ENCODE measurements at places on chromosomes 16 and 17.
A peak's percentile ranks its signal among the peaks of the same experiment; 100 is the strongest.

GRCh38 chr17:57577751-57578607 lies 167.1 kb downstream of the CCDC182 start:
- DNase-seq, result peak; percentile 59

GRCh38 chr16:66342294-66342900 lies 24.1 kb upstream of the CDH5 start:
- no peak for DNase-seq

GRCh38 chr16:71706046-71706445 lies 18.5 kb downstream of the PHLPP2 start:
- no peak for DNase-seq

DNA sequence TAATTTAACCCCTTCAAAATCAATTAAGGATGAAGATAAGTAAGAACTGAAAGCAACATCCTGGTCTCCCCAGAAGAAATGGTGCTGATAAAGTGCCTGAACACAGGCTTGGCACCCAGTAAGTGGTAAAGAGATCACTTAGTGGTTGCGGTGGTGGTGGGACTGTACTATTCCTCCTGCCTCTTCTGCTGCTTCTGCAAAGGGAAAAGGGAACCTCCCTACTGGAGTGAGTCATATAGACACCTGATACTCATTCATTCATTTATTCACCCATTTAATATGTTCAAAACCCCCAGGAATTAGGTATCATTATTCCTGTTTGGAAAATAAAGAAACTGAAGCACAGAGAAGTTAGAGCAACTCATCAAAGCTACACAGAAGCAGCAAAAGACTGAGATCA lies 60.6 kb downstream of the CDYL2 start:
- peak; percentile 8 for DNase-seq

- DNase-seq, result no peak
Measured at GRCh38 chr16:2782583-2783351, 4.6 kb downstream of the PRSS33 start.

- no peak for DNase-seq
Measured at GRCh38 chr17:78127888-78128550, 536 bp downstream of the TMC6 start.

- no peak for DNase-seq
Measured at GRCh38 chr16:67470359-67470758, 10.6 kb downstream of the ATP6V0D1 start.

DNA sequence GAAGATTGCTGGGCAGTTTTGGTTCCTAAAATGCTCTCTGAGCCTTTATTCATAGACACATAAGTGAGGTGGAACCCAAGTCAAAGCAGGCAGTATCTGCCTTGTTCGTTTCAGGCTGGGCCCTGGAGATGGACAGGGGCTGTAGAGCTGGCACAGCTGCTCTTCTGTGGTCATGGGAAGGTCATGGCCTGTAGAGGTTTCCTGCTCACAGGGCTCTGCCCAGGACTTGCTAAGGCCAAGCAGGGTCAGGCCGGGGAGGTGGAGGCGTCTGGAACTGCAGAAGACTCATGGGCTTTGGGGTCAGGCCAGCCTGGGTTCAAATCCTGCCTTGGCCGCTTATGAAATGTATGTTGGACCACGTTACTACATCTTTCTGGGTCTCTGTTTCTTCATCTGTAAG lies 50.2 kb downstream of the IRX5 start:
- no peak for DNase-seq

- no peak for DNase-seq
Measured at GRCh38 chr16:81220349-81220748, 18.1 kb upstream of the BCO1 start.

DNA sequence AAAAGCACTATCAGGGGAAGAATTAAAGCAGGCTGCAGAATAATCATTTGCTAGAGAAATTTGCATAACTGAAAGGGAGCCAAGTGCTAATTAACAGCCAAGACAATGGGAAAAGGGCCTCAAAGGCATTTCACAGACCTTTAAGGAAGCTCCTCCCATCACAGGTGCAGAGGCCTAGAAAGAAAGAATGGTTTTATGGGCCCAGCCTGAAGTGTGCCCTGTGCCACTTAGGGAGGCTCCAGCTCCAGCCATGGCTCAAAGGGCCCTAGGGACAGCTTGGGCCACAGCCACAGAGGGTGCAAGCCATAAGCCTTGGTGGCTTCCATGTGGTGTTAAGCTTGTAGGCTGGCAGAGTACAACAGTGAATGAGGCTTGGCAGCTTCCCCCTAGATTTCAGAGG lies 50.1 kb downstream of the RNF112 start:
- DNase-seq, result no peak

GRCh38 chr16:4293822-4294457 lies 21.1 kb upstream of the TFAP4 start:
- peak; percentile 76 for DNase-seq

- no peak for DNase-seq
Measured at GRCh38 chr16:20166531-20167235, 93.0 kb upstream of the GPR139 start.

GRCh38 chr16:27723711-27724481 lies 174.0 kb downstream of the KATNIP start:
- no peak for DNase-seq

GRCh38 chr16:2980227-2981176 lies at the start of gene PKMYT1:
TSS of gene PKMYT1 (minus strand) at chr16:2980446. CDS start at chr16:2979657, 789 bp downstream.
- DNase-seq, result peak; percentile 85

- DNase-seq, result no peak
Measured at GRCh38 chr17:21213638-21214014, 335 bp downstream of the TMEM11 start.

DNA sequence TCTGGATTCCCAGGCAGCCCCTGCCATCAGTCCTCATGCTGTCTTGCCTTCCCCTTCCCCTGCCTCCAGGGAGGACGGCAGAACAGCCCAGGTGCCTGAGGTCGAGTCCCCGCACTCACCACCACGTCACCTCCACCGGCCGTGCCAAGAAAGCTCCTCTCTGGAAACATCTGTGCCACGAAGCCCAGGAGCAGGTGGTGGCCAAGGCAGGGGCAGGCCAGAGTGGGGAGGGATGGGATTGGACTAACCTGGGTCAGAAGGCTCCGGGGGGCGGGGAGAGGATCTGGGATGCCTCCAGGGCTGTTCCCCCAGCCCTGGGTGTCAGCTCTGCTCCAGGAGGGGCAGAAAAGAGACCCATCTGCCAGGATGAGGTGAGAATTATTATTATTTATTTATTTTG lies 7.4 kb upstream of the DPEP1 start:
- no peak for DNase-seq

- peak; percentile 87 for DNase-seq
Measured at GRCh38 chr16:68800257-68800875, 43.0 kb upstream of the TANGO6 start.

- no peak for DNase-seq
Measured at GRCh38 chr16:48413272-48413671, 28.1 kb upstream of the SIAH1 start.

DNA sequence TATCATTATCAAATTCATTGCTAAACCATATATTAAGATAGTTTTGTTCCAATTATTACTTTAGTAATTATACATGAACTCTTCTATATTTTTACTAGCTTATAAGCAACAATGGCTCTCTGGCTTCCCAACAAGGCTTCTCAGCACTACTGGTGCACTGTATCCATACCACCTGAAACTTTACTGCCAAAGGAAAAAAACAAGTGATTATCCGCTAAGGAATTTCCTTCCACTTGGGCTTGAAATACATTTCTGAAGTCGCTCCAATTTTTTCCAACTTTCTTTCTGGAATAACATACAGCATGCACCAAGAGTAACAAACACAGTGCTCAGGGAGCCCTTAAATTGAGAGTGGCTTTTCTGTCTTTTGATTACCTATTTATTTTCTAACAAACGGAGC lies 2.1 kb downstream of the CSNK2A2 start:
- DNase-seq, result no peak

GRCh38 chr17:74361230-74362068 lies at the start of gene BTBD17:
TSS of gene BTBD17 (minus strand) at chr17:74361868. CDS start at chr17:74361819, 49 bp downstream.
- no peak for DNase-seq

Measured in fibroblast of skin of right biceps (primary cell).